Glutamatergic neuron (in vitro differentiated cells): ENCODE measurements at places on chromosomes 6 and 20.

DNA sequence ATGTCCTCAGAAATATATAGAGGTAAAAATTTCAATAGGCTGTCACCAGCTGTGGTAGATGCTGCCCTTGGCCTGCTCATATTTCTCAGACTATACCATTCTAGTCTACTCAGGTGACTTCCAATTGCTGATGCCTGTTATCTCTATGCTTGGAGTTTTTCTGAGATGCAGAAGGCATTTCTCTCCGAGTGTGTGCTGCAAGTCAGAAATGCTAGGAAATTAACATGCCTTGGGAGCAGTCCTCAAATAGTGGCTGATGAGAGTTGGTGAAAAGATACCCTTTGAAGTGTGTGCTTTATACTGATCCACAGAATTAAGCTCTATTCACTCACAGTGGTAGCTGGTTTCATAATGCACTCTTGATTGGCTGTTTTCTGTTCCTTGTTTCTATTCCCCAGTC, 43.2 kb upstream of the PKIB start:
- DNase-seq, result no peak

DNA sequence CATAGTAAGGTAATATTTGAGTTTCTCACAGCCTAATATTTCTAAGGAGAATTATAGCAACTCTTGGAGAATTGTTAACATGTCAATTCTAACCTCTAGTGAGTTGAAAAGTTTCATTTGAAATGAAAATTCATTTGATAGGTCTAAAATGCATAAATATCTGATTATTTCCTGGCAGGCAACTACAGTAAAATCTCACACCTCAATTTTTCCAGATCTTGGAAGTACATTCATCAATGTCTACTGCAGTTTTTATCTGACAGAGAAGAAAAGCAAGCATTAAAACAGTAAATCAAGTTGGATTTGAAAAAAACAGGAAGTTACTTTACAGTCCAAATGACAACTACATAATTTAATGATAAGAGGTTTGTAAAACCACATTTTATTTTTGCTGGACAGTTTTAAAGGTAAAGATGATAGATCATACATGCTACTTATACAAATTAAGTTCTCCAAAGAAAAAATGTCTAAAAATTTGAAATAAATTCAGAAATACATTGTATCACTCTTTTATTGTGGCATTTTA, 631.3 kb downstream of the EYS start:
- no peak for DNase-seq

DNA sequence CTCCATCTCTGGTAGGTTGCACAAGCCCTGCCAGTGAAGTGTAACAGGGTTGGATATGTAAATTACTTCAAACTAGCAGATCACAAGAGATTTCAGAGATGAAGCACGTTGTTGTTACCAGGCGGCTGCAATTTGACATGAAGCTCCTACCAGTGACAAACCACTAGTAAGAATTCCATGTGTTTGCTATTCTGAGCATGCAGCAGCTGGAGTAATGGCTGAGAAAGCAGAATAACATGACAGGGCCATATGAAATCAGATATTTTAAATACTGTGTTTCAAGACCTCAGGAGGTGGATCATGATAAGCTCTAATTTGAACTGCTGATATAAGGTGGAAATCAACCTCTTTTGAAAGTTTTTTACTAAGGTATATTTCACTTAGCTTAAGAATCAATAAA, 11.4 kb downstream of the RIN2 start:
- DNase-seq, result no peak

GRCh38 chr6:90097356-90097755, 199.3 kb downstream of the BACH2 start:
- DNase-seq, result no peak

GRCh38 chr6:22878324-22878701, 308.9 kb downstream of the HDGFL1 start:
- DNase-seq, result no peak

DNA sequence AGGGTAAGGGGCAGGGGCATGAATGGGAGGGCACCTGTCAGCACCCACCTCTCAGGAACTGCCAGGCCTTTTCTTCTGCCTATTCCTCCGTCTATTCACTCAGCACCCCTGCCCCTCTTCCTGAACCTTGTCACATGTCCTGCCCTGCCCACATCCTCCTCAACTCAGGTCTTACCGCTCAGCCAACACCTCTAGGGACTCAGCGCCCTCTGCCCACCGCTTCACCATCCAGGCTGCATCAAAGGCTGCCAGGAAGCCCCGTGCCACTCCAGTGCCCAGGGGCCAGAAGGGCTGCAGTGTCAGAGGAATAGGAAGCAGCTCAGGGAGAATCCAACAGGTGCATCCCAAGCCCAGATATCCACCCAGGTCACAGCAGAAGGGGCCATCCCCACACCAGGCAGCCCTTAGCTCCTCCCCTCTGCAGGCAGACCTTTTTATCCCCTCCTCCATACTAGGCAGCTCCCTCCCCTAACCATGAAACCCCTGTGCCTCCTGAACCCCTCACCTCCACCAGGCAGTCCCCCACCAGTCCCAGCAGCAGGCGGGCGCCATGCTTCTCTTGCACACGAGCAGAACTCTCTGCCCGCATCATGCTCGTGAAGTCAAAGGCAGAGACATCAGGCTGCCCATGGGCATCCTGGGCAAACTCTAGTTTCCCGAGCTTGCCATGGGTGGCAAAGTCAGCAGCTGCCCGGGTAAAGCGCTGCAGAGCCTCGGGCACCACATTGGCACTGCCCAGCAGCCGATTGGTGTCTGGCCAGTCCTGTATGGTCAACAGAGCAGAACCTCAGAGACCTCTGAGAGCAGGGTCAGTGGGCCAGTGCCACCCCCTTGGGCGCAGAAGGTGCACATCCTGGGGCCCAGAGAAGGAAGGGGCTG, 5.5 kb downstream of the MICAL1 start:
- DNase-seq, result no peak

DNA sequence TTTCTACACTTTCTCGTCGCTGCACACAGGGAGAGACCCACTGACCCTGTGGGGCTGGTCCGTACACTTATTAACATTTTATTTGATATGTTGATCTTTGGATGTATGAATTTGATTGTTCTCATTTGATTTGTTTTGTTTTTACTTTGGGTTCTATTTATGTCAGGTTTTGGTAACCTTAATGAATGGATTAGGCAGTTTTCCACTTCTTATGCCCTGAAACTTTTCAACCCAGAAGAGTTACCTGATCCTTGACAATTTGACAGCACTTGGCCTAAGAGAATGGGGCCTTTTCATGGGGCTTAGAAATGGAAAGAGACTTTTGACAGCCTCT, 23.6 kb downstream of the GPX6 start:
- DNase-seq, result no peak

- no peak for DNase-seq
Observed at GRCh38 chr20:50595433-50595895, 85.3 kb downstream of the PTPN1 start.

DNA sequence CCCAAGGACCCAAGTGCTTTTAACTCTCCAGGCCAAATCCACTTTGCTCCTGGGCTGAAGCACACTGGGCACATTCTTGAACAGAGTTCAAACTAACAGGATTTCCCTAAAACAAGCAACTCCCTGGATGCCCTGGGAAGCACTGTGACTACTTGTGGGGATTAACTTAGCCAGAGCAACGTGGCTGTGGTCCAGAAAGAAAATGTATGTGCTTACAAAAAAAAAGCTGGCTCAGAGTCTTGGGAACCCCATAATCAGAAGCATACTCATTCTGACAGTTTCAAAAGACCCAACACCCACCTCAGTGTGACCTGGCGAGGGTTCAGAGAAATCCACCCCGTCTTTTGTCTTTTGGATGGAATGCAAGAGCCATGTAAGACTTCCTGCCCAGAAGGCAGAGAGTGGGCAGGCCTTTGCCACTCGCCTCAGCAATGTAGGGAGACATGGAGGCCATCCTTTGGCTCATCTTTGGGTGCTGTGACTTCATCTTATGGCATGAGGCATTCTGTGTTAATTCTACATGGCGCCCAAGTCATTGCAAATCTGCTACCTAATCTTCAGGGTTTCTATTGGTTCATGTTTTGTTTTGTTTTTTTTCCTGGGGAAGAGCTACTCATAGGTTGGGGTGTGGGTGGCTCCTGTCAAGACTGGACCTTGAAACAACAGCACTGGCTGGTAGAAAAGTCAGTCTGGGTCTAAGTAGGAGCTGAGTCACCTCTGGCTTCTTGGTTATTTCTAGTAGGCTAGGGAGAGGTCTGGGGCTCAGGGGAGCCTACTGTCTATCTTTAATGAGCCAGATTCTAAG, 248.6 kb upstream of the SUPT3H start:
- DNase-seq, result no peak

DNA sequence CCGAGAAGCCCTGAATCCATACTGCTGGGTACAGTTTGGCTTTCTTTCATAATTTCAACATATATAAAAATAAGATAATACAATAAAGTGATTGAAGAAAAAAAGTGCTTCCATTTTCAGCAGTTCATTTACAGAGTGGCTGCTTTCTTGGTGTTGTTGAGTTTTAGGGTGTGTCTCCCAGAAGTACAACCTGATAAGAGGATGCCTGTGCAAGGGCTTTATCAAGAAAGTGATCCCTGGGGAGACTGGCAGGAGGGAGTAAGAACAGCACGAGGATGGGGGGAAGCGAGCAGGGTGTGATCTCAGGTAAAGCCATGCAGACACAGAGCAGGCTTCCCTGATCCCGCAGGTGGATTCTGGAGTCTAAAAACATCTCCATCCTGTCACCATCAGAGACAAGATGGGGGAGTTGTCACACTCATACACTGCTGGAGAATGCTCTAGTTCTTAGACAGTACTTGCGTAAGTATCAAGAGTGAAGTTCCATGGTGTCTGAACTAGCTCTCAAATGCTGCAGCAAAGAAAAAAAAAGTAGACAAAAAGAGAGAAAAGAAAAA, 395.9 kb downstream of the CDH26 start:
- DNase-seq, result no peak

DNA sequence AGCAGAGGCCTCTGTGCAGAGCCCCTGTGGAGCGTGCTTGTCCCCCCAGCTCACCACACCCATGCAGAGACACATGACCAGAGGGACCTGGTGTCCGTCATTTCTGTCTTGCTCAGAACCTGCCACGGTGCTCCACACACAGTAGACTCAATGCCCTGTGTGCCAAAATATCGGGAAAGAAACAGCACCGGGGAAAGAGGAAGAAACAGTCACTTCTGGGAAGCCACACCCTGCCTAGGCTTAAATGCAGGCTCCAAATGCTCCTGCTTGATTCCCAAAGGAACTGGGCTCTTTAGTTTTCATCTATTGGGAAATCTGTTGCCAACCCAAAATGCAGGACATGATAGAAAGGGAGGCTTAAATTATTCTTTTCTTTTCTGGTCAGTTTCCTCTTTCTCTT, 503.9 kb downstream of the CD83 start:
- DNase-seq, result no peak

DNA sequence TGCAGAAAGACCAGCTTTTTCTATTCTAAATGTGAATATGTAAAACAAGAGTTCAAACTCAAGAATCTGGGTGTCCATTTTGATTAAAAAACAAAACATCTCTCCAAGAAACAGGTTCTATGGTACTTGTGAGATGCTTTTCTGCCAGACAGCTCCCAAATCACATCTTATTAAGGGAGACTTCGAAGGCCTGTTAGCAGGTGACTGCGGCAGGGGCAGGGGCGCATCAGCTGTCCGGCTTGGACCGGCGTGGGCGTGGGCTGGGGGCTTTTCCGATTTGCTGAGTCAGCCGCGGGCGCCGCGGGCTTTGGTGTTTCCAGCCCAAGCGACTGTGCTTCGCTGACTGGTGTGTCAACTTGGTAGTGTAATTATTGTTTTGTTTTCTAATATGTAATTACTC, 32.6 kb downstream of the TFAP2A start:
- DNase-seq, result no peak

- no peak for DNase-seq
Observed at GRCh38 chr6:136464148-136464547, 86.1 kb downstream of the MAP7 start.

GRCh38 chr6:89562093-89562973, 76.2 kb downstream of the LYRM2 start:
- peak; percentile 43 for DNase-seq

DNA sequence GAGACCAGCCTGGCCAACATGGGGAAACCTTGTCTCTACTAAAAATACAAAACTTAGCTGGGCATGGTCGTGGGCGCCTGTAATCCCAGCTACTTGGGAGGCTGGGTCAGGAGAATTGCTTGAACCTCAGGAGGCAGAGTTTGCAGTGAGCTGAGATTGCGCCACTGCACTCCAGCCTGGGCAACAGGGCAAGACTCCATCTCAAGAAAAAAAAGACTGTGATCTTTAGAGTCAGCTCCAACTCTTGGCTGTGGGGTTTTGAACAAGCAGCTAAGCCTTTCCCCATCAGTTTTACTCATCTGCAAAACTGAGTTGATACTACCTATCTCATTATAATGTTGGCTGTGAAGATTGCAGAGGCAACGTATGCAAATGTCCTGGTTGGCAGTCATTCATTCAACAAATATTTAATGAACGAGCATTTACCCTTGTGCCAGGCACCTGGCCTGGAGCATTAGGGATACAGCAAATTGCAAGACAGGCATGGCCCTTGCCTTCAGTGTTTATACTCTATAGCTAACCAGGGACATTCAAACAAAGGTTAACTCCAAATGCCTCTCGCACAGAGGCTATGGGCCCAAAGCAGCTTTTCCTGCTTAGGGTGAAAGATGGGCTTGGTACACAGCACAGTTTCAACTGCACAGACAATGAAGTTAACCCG, 37.8 kb downstream of the ILRUN start:
- no peak for DNase-seq

GRCh38 chr20:38658879-38659596, 57.4 kb downstream of the ARHGAP40 start:
- peak; percentile 60 for DNase-seq

- DNase-seq, result no peak
Observed at GRCh38 chr6:170250981-170251775, 39.7 kb downstream of the DLL1 start.

GRCh38 chr6:44431118-44431725, 43.7 kb downstream of the CDC5L start:
- DNase-seq, result peak; percentile 39
